ENCODE measurements at places on chromosomes 1 and 21.

GRCh38 chr21:38806942-38807284, 1.2 kb downstream of the ETS2 start:
- no peak for DNase-seq

- DNase-seq: no peak
These were observed 45.4 kb downstream of the GRHL3 start for GRCh38 chr1:24364605-24364974.

GRCh38 chr1:204046346-204046745, 26.6 kb upstream of the SOX13 start:
- no peak for DNase-seq

GRCh38 chr1:213899413-213899812, 88.4 kb upstream of the PROX1 start:
- DNase-seq: no peak

DNA sequence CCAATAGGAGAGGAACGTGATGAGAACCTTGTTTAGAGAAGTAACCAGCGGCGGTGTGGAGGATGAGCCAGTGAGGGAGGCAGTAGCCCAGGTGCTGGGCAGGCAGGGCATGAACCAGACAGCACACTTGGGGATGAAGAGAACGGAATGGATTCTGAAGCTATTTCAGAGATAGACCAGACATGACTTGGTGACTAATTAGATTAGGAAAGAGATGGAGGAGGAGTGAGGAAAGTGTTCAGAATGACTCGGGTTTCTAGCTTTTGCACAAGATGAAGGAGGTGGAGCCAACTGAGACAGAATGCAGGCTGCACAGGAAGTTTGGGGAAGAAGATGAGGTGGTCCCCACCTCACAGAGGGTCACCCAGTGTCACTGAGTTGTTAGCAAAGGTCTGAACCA, 5.1 kb downstream of the PEF1 start:
- no peak for DNase-seq
